ENCODE measurements at places on chromosomes 16 and 17. TPM values are rescaled to one million over a fixed set of nuclear protein-coding genes. Genes with fewer than 3 reads are reported as not detected.

NATD1 gene
- 0.10 TPM for total RNA-seq

BCL6B gene
- not detected for total RNA-seq

ZP2 gene
- total RNA-seq: not detected

NOG gene
- 1.5 TPM for total RNA-seq

RAMP2 gene
- total RNA-seq: not detected

OXLD1 gene
- total RNA-seq: 103 TPM

RSKR gene
- 3.2 TPM for total RNA-seq

CANT1 gene
- total RNA-seq: 77.3 TPM

ALDOC gene
- total RNA-seq: 219 TPM

HOXB2 gene
- 8.4 TPM for total RNA-seq

C16orf86 gene
- not detected for total RNA-seq

STX1B gene
- total RNA-seq: not detected

MRM1 gene
- total RNA-seq: 17.2 TPM

MYH2 gene
- total RNA-seq: not detected

NLRC5 gene
- 2.7 TPM for total RNA-seq

NPIPB9 gene
- total RNA-seq: 1.0 TPM

IRF8 gene
- total RNA-seq: 5.4 TPM

PRSS33 gene
- total RNA-seq: not detected

KRT28 gene
- total RNA-seq: not detected

EVI2A gene
- not detected for total RNA-seq

HCRT gene
- not detected for total RNA-seq

SLC13A2 gene
- total RNA-seq: not detected

DNA sequence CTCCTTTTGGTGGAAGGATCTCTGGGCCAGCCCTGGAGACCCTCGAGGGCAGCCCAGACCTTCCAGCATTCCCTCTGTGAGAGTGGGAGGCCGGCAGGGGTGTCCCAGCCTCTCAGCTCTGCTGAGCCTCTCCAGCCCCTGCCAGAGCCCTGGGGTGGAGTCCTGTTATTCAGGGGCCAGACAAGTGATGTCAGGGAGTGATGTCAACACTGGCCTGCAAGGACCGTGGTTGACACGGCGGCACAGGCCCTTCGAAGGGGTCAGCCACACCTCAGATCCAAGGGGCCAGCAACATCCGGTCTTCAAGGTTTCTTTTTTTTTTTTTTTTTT is 231.2 kb downstream of the KATNIP start:
- no peak for DNase-seq

DNA sequence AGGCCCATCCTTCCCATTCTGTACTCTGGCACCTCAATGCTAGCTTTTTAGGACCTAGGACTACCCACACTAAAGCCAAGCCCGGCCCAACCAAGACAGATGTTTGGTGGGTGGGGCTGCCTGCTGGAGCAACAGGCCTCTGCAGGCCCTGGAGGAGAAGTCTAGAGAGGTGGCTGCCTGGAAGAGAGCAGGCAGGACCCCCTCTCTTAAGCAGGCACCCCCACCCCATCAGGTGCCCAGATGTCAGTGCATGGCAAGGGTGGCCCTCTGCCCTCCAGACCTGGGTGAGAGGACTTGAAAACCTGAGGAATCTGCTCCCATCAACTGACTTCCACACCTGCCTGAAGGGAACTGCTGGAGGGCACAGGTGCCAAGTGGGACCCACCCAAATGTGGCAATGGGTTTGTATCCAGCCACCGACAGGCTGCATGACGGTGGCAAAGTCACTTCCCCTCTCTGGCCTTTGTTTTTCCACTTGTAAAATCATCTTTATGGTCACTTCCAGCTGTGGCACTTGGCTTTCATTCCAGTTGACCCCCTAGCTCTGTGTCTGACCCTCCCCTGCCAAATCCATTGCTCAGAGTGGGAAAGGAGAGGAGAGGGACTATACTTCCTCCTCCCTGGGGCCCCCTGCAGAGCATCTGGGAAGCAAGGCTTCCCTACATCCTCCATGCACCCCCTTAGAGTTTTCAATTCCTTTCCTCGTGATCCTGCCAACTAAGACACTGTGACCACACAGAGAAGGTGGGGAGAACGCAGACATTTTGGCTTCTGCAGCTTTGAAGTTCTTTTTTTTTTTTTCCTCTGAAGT is 1.7 kb upstream of the STAT5A start:
- no peak for DNase-seq

- DNase-seq: no peak
Measured at GRCh38 chr16:4064950-4065352, 51.3 kb downstream of the ADCY9 start.

GRCh38 chr16:25411396-25412081 is 153.9 kb upstream of the ZKSCAN2 start:
- DNase-seq: no peak

GRCh38 chr17:46163929-46164594 is 29.2 kb downstream of the KANSL1 start:
- no peak for DNase-seq

- no peak for DNase-seq
Measured at GRCh38 chr17:77779711-77780539, 178.6 kb upstream of the TNRC6C start.

GRCh38 chr17:69802045-69802740 is 272.8 kb upstream of the KCNJ16 start:
- DNase-seq: no peak

DNA sequence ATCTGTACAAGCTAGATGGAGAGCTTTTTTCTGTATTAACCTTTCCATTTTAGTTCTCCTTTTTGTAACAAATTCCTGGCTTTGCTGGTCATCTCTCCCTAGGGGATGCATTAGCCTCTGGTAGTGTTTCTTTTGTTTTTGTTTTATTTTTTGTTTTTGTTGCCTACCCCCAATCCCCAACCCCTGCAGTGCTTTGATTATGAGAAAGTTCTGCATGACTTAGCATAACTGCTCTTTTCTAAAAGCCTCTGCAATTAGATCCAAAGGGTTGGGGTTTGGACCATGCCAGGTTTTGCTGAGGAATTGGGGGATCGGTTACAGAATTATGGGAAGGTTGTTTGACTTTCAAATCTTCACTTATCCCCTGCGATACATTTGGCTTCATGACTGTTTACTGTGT is 98.2 kb downstream of the ADAMTS18 start:
- DNase-seq: peak; percentile 10

GRCh38 chr17:69326377-69327059 is 415 bp downstream of the ABCA5 start:
- peak; percentile 26 for DNase-seq

- peak; percentile 74 for DNase-seq
Measured at GRCh38 chr16:55499951-55500529, 8.8 kb upstream of the LPCAT2 start.

GRCh38 chr17:36726199-36726598 is 124.8 kb downstream of the MRM1 start:
- no peak for DNase-seq

GRCh38 chr17:43574896-43575525 is 28.9 kb upstream of the ETV4 start:
- no peak for DNase-seq

- no peak for DNase-seq
Measured at GRCh38 chr16:275041-275641, 603 bp downstream of the RGS11 start.

DNA sequence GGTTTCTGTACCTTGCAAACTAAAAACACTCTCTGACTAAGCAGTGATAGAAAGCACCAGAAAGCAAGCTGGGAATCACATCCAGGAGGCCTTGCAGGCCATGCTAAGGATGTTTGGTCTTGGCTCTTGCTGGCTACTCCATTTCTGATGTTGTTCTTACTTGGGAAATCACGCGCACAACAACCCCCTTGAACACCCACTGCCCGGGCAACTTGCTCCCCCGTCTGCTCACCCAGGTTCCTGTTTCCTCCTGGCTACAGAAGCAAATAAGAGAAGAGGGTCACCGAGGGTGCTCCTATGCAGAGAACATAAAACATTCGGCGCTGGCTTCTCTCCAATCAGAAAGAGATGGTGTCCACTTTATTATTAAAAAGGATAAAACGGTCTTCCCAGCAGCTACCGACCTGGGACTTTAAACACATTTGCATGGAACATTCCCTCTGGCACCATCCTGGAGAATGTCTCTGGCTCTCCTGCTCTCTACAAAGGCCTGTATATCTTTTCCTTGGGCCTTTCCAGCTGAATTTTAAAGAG is 271.2 kb upstream of the RPL38 start:
- DNase-seq: no peak

DNA sequence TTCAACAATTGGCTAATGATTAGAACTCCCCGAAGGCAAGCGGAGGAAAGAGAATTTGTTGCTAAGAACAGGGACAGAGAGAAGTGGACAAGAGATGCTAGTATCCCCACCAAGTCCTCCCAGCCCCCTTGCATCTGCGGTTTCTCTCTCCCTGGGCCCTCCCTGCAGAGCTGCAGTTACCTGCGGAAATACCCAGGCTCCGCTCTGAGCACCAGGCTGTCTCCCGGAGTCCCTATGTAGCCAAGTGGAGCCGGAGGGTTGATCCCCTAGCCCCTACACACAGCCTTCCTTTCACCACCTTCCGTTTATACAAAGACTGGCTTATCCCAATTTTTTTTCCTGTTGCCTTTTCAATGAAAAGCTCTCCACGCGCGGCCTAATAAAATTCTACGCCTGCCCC is 834.4 kb downstream of the KCNJ2 start:
- DNase-seq: no peak

GRCh38 chr16:50989047-50989446 is 162.0 kb downstream of the SALL1 start:
- DNase-seq: no peak

DNA sequence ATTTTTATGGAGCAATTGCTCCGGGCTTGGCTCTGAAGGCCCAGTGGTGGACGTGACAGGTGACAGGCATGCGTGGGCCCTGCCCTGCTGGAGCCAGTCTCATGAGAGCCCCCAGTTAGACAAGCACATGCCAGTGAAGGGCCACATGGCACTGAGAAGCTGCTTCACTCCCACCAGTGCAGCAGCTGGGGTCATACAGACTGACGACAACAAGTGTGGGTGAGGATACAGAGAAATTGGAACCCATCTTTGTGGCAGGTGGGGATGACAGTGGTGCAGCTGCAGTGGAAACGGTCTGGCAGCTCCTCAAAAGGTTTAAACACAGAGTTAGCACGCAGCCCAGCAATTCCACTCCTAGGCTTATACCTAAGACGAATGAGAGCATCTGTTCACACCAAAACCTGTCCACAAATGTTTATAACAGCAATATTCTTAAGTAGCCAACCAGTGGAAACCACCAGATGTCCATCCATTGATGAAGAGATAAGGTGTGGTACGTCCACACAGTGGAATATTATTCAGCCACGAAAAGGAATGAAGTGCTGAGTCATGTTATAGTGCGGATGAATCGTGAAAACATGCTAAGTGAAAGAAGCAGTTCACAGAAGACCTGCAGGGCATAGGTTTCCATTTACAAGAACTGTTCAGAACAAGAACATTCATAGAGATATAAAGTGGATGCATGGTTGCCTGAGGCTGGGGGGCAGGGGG is 12.5 kb upstream of the CIBAR2 start:
- DNase-seq: no peak

GRCh38 chr17:65103896-65104295 is 33.3 kb upstream of the RGS9 start:
- no peak for DNase-seq

DNA sequence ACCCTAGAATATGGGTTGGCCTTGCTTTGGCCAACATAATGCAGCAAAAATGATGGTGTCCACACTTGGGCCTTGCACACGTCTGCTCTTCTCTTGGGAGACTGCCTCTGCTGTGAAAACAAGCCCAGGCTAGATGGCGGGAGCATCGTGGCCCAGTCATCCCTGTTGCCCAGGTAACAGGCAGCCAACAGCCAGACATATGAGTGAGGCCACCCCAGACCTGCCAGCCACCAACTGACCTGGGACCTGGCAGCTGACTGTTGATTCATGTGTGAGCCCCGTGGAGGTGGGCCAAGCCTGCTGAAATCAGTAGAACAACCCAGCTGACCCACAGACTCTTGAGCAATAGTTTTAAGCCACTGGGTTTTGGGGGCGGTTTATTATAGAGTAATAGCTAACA is 39.4 kb upstream of the CDH3 start:
- DNase-seq: no peak

DNA sequence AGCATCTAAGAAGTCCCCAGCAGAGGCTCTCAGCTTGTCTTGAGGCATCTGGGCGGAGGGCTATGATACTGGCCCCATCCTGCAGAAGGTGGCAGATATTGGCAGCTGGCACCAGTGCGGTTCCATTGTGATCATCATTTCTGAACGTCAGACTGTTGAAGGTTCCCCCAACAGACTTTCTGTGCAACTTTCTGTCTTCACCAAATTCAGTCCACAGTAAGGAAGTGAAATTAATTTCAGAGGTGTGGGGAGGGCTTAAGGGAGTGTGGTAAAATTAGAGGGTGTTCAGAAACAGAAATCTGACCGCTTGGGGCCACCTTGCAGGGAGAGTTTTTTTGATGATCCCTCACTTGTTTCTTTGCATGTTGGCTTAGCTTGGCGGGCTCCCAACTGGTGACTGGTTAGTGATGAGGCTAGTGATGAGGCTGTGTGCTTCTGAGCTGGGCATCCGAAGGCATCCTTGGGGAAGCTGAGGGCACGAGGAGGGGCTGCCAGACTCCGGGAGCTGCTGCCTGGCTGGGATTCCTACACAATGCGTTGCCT is at the start of gene CIITA:
TSS of gene CIITA (plus strand) at position 404 of the 543 bp plus-strand sequence. CDS start at position 533, 129 bp downstream.
- peak; percentile 9 for DNase-seq

- DNase-seq: no peak
Measured at GRCh38 chr17:39695089-39695474, 4.8 kb upstream of the ERBB2 start.

- peak; percentile 82 for DNase-seq
Measured at GRCh38 chr17:82528484-82529265, 9.1 kb downstream of the FOXK2 start.

GRCh38 chr17:48529683-48530009 is 1.2 kb downstream of the HOXB1 start:
- no peak for DNase-seq

DNA sequence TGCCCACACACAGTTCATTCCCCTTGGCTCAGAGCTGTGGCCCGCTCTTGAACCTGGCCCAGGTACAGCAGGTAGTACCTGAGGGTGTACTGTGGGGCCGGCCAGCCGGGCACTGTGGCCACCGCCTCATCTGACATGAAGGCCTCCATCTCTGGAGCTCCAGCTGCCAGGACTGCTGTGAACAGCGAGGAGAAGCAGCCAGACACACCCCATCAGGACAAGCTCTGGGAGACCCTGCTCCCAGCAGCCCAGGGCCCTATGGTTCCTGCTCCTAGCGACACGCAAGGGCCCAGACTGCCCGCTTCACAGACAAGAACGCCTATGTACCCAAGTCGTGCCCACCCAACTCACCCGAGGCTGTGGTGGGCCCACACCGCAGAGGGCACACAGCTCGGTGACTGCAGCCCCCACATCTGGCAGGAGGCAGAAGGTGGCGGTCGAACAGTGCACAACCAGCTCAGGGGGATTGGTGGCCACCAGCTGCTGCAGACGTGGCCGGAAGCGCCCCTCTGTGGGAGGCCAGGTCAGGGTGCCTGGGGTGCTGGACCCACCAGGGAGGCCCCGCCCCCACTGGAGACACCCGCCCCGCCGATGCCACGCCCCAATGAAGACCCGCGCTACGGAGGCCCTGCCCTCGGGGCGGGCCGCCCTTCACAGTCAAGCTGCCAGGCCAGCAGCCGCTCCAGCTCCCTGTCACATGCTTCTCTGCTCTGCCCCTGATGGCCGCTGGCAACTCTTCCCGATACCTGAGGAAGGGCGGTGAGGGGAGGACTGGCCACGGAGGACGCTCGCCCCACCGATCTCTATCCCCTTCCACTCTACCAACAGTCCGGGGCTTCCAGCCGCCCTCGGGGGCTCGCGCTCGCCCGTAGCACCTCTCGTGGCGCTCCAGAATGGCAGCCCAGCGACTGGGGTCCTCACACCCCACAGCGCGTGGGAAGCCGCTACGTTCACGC is 1.1 kb upstream of the STUB1 start:
- DNase-seq: peak; percentile 93

Measured in Caki2 (cell line).